ENCODE measurements at places on chromosomes 5 and 9.
A peak's percentile ranks its signal among the peaks of the same experiment; 100 is the strongest.

GRCh38 chr5:2383698-2384065, 367.8 kb downstream of the IRX2 start:
- DNase-seq: no peak

GRCh38 chr5:145385276-145385675, 449.9 kb downstream of the PRELID2 start:
- no peak for DNase-seq

DNA sequence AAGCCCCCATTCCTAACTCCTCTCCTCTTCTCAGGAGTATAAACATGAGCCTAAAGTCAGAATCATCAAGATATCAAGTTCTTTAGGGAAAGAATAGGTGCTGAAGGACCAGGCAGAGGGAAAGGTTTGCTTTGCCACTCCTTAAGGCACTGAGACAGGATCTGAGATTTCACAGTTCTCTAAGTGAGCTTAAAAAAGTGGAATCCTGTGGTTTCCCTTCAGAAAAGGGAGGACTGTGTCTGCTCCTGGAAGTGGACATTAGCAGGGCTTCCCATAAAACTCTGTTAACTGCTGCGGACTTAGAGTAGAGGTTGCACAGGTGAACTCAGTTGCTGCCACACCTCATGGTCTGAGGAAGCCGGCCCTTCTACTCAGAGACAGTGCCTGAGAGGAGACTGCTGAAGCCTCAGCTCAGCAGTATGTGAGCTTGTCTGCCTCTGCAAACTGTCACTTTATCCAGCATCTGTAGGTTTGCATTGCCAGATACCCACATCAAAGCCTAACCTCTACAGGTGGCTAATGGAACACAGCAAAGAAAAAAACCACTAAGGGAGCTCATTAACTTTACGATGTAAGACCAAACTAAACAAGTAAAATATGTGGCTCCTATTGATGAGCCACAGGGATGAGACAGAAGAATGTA, 42.9 kb downstream of the RIC1 start:
- no peak for DNase-seq

DNA sequence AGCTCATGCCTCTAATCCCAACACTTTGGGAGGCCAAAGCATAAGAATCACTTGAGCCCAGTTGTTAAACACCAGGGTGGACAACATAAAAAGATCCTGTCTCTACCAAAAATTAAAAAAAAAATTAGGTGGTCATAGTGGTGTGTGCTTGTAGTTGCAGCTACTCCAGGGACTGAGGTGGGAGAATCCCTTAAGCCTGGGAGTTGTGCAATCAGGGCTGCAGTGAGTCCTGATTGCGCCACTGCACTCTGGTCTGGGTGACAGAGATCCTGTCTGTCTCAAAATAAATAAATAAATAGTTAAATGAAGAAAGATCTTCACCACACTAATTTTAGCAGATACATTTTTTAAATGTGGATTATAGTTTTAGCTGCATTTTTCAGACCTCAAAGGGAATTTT, 433.2 kb downstream of the MAT2B start:
- DNase-seq: no peak

- no peak for DNase-seq
Measured at GRCh38 chr5:177134697-177135225, 1.2 kb downstream of the NSD1 start.

- peak; percentile 35 for DNase-seq
Measured at GRCh38 chr5:169694091-169694625, 57.1 kb downstream of the DOCK2 start.

GRCh38 chr5:168788107-168788506, 208.9 kb upstream of the PANK3 start:
- no peak for DNase-seq

DNA sequence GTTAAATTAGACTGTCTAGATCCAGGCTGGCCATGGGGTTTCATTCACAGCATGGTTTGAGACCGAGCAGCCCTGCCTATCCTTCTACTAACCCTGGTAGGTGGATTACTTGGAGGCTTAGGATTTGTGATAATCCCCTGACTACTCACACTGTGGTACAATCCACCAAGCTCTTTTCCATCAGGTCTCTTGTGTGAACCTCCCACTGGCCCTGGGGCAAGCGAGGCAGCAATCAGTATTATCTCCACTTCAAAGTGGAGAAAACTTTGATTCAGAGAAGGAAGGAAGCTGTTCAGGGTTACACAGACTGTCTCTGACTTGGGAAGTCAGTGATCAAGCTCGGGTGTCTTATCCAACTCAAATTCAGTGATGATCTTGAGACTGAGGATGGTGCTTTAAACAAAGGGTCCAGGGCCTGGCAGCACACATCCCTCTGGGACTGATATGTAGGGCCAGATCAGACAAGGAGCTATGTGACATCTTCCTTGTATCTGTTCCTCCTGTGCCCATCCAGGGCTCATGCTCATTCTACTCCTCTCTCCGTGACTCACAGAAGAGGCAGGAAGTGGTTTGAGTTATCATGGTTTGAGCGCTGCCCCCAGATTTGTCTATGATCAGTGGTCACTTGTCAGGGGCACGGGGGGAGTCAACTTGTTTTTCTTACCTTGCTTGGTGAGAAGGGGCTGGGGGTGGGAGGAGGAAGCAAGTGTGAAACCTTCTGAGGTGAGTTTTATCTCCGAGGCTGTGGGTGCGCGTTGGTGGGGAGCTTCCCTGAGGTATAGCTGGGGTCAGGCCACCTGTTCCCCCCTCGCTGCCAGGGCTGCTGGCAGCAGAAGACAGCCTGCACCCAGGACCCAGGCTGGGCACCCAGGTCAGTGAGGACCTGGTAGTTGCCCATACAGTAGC, 48.6 kb downstream of the RGS3 start:
- DNase-seq: peak; percentile 42

GRCh38 chr9:16744394-16744793, 126.1 kb downstream of the BNC2 start:
- DNase-seq: no peak

DNA sequence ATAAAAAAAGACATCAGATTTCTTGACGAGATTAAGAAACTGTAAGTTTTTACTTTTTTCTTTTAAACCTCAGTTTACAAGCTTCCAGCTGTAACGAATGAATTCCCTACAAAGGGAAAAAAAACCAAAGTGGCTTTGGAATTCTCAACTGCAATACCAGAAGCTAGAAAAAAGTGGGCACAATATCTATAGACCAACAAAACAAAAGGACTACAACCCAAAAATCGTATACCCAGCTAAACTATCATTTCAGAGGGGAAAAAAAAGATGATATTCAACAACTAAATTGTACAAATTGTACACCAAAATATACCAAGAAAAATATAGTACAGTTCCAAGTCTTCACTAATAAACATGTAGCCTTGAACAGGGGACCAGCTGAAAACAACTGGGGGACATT, 26.8 kb upstream of the ELOVL7 start:
- DNase-seq: no peak

GRCh38 chr5:113170707-113171106, 194.1 kb downstream of the DCP2 start:
- no peak for DNase-seq

DNA sequence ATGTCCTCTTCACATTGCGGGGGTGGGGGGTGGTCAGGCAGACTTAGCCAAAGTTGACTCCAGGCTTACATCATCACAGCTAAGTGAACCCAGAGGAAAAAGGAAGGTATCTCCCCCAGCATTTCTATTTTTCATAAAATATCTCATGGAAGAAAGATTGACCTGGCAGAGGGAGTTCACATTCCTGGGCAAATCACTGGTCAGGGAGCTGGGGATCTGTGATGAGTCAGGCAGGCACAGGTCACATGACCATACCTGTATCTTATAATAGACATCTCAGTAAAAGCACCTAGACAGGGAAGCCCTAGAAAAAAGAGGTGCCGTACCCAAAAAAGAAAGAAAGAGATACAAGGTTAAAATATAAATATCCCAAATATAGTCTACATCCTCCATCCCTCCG, 57.3 kb upstream of the WWC1 start:
- no peak for DNase-seq

GRCh38 chr9:14085810-14086209, 228.1 kb downstream of the NFIB start:
- DNase-seq: no peak

GRCh38 chr9:130845901-130846481, 10.9 kb downstream of the ABL1 start:
- peak; percentile 43 for DNase-seq

- no peak for DNase-seq
Measured at GRCh38 chr5:109619021-109619460, 70.7 kb upstream of the MAN2A1 start.

DNA sequence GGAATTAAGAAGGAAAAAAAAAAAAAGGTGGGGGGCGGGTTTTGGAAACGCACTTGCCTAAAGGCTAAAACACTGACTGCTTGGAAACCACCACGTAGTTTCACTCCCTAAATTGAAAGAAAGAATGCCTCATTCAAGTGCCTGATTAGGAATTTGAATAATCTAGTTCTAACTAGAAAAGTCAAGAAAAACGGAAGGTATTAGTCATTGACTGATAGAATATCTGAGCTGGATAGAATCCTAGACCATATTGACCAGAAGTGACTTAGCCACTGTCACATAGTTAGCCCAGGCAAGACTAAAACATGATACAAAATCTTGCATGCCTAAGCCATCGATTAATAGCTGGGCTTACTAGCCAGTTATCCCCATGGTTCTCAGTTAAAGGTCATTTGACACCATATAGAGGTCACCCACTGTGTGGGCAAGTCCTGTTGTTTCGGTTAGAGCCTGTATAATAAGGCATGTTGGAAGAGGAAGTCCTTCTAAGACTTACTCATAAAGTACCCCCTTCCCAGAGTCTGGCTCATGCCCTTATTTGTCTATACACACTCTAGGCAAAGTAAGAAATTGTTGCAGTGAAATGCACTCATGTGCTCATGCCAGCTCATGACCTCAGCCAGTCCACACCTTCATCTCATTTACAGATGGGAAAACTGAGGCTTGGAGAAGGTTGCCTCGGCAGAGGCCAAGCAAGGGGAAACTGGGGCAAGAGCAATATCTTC, 40.2 kb downstream of the SH3RF2 start:
- peak; percentile 21 for DNase-seq

- DNase-seq: no peak
Measured at GRCh38 chr5:173496883-173497255, 119.6 kb downstream of the BOD1 start.

DNA sequence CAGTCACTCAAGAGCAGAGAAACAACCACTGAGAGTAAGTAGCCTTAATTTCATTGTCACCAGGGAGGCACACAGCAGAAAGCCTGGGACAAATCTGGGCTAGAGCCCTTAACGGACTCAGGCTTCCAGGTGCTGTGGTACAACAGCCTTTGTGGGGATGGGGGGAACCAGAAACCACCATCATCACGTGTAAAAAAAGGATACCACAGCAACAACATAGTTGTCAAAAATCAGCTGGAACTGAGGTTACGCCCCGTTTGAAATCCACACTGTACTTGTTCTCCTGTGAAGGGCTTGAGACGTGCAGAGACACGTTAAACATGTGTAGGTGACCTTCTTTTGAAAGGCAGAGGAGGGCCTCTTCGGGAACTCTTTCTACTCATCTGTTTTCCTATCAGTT, 16.6 kb upstream of the PLPP1 start:
- DNase-seq: no peak

- no peak for DNase-seq
Measured at GRCh38 chr9:117612317-117612716, 91.9 kb upstream of the TLR4 start.

Measured in ACHN (cell line).